ENCODE measurements at places on chromosomes 13 and 19. TPM values are rescaled to one million over a fixed set of nuclear protein-coding genes. Genes with fewer than 3 reads are reported as not detected.
A peak's percentile ranks its signal among the peaks of the same experiment; 100 is the strongest.

ZNF837 gene
- 2.5 TPM for total RNA-seq

CAMSAP3 gene
- total RNA-seq, result 0.41 TPM

IGFL2 gene
- 0.55 TPM for total RNA-seq

BCAM gene
- 4.3 TPM for total RNA-seq

ZNF304 gene
- total RNA-seq, result 9.6 TPM

GRCh38 chr13:102322211-102322610 is 79.6 kb downstream of the FGF14 start:
- H3K36me3 ChIP-seq, result no peaks in the 10 kb centered on the region
- no peak overlapping the region for H3K4me3 ChIP-seq
- H3K27ac ChIP-seq, result no peak overlapping the region
- H3K27me3 ChIP-seq, result no peaks in the 10 kb centered on the region

GRCh38 chr19:35229601-35230000 is 1.1 kb upstream of the FAM187B start:
- no peaks in the 10 kb centered on the region for H3K36me3 ChIP-seq
- DNase-seq, result no peak
- no peak overlapping the region for H3K4me3 ChIP-seq
- H3K4me1 ChIP-seq, result no peaks in the 10 kb centered on the region
- peaks cover 27% of the 10 kb centered on the region for H3K27me3 ChIP-seq
- H3K27ac ChIP-seq, result no peak overlapping the region

GRCh38 chr19:9128171-9128570 is 1.4 kb upstream of the OR7G3 start:
- H3K4me1 ChIP-seq, result peaks cover 5% of the 10 kb centered on the region
- no peak overlapping the region for H3K4me3 ChIP-seq
- DNase-seq, result no peak
- no peak overlapping the region for H3K27ac ChIP-seq

GRCh38 chr19:5515737-5516136 is 52.0 kb downstream of the TINCR start:
- peaks cover 5% of the 10 kb centered on the region for H3K36me3 ChIP-seq
- DNase-seq, result no peak
- H3K27me3 ChIP-seq, result peaks cover 6% of the 10 kb centered on the region
- H3K4me1 ChIP-seq, result no peaks in the 10 kb centered on the region
- H3K27ac ChIP-seq, result no peak overlapping the region
- no peak overlapping the region for H3K4me3 ChIP-seq

DNA sequence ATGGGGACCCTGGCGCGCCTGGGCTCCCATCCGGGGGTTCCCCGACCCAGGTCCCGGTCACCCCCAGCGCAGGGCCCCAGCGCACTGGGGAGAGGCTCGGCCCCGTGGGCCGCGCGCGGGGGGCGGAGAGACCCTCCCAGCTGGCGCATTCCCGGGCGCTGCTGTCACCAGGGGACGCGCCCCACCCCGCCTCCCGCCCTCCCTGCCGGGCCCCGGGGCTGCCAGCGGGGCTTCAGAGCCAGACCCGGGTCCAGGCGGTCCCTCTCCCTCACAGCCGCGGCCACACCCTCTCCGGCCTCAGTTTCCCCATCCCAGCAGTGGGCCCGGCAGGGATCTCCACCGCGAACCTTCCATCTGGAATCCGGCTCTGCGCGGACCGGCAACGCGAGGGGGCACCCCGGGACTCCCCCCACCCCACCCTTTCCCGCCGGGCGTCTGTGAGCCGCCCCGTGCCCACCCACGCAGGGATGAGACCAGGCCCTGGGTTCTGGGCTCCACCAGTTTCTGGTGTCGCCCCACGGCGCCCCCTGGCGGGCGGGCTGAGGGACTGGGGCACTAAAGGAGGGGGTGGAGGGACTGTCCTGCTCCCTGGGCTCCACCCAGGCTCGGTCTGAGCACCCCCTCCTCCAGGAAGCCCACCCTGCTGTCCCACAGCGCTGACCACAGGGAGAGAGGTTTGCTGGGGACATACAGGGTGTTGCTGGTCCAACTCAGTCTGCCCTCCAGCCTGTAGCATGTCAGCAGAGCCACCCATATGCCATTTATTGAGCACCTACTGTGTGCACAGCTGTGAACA is 878 bp upstream of the ADAMTSL5 start:
- H3K27me3 ChIP-seq, result peaks cover 4% of the 10 kb centered on the region
- no peak overlapping the region for H3K27ac ChIP-seq
- peak overlapping the region; percentile 31 for H3K4me3 ChIP-seq

GRCh38 chr13:68627379-68627778 is 1397.2 kb upstream of the PCDH9 start:
- H3K36me3 ChIP-seq, result no peaks in the 10 kb centered on the region
- H3K27ac ChIP-seq, result no peak overlapping the region
- no peaks in the 10 kb centered on the region for H3K27me3 ChIP-seq
- H3K4me3 ChIP-seq, result no peak overlapping the region
- DNase-seq, result no peak

DNA sequence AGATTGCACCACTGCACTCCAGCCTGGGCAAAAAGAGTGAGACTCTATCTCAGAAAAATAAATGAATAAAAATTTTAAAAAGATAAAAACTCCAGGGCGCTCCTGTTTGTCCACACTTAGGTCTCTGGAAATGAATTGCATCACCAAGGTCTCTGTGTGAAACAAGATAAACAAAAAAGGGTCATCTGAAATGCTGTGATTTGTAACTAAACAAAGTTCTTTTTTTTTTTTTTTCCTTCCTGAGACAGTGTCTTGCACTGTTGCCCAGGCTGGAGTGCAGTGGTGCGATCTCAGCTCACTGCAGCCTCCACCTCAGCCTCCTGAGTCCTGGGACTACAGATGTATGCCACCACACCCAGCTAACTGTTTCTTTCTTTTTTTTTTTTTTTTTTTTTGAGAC is 11.5 kb downstream of the FZR1 start:
- no peak for DNase-seq
- no peak overlapping the region for H3K4me3 ChIP-seq
- no peak overlapping the region for H3K27ac ChIP-seq
- H3K4me1 ChIP-seq, result peaks cover 17% of the 10 kb centered on the region
- H3K36me3 ChIP-seq, result no peaks in the 10 kb centered on the region

DNA sequence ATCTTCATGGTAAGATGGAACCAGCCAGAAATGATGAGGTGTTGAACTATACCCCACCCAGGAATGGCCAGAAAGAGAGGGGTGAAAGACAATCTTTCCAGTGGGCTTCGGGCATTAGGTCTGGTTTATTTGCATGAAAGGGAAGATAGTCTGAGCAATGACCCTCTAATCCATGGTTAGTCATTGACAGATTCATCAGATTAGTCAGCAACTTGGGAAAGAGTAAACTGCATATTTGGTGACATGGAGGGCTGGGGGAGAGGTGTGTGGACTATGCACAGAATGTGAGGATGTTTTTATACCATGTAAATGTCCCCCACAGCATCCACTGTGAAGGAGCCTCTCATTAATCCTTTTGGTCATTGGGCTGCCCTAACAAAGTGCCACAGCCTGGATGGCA is 30.1 kb upstream of the USP12 start:
- no peak overlapping the region for H3K27ac ChIP-seq
- H3K4me1 ChIP-seq, result no peaks in the 10 kb centered on the region
- no peak for DNase-seq
- H3K36me3 ChIP-seq, result no peaks in the 10 kb centered on the region
- peaks cover 3% of the 10 kb centered on the region for H3K27me3 ChIP-seq
